ENCODE measurements at places on chromosomes 4 and X.

DNA sequence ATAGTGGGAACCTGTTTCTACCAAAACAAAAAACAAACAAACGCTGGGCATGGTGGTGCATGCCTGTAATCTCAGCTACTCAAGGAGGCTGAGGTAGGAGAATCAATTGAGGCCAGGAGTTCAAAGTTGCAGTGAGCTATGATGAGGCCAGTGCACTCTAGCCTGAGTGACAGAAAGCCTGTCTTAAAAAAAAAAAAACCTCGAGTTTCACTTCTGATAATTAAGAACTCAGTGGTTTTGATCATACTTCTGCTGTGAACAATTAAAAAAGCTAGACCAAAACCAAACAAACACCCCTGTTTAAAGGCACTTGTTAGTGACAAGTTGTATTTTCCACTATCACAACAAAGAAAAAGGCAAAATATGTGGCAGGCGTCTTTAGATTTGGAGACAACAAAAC lies 15.0 kb upstream of the UBE2D3 start:
- no peak for DNase-seq

GRCh38 chrX:14420841-14421240 lies 108.5 kb upstream of the GLRA2 start:
- DNase-seq, result peak; percentile 35

- DNase-seq, result no peak
Measured at GRCh38 chrX:15939737-15940136, 85.1 kb upstream of the AP1S2 start.

GRCh38 chrX:103806862-103807474 lies 25.1 kb downstream of the RAB9B start:
- no peak for DNase-seq

- peak; percentile 0 for DNase-seq
Measured at GRCh38 chr4:74320559-74321118, 12.4 kb downstream of the EPGN start.

GRCh38 chr4:103400405-103400804 lies 202.3 kb upstream of the CENPE start:
- no peak for DNase-seq

GRCh38 chrX:150899191-150899757 lies 806 bp upstream of the CD99L2 start:
- no peak for DNase-seq

GRCh38 chr4:171049380-171049779 lies 763.8 kb upstream of the GALNTL6 start:
- DNase-seq, result no peak

- DNase-seq, result no peak
Measured at GRCh38 chrX:71547339-71547738, 14.4 kb downstream of the OGT start.

- no peak for DNase-seq
Measured at GRCh38 chr4:168731706-168732414, 235.0 kb downstream of the PALLD start.

GRCh38 chrX:107773206-107773605 lies 2.4 kb downstream of the TSC22D3 start:
- no peak for DNase-seq

DNA sequence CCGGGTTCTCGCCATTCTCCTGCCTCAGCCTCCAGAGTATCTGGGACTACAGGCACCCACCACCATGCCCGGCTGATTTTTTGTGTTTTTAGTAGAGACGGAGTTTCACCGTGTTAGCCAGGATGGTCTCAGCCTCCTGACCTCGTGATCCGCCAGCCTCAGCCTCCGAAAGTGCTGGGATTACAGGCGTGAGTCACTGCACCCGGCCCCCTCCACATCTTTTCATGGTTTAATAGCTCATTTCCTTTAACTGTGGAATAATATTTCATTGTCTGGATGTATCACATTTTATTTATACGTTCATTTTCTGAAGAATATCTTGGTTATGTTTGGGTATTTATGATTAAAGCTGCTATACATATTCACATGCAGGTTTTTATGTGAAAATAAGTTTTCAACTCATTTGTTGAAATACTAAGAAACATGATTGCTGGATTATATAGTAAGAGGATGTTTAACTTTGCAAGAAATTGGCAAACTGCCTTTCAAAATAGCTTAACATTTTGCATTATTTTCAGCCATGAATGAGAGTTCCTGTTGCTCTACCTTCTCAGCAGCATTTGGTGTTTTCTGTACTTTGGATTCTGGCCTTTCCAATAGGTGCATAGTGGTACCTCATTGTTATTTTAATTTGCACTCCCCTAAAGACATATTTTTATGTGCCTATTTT lies 591.9 kb downstream of the TECRL start:
- no peak for DNase-seq

DNA sequence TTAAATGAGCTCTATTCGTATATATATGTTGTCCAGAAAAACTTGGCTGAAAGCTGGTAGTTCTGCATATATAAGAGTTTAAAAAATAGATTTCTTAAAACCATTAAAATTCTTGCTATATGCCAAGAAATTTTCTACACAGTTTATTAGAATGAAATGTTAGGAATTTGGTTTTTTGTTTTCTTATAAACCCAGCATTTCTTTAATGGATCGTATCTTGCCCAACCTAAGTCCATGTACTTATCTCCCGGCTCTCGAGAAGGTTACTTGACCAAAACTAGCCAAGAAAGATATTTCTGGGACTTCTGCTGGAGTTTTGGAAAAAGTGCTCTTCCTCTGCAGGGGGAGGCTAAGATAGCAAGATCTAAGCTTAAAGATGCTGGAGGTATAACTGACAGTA lies 4.7 kb upstream of the ASB5 start:
- DNase-seq, result no peak

DNA sequence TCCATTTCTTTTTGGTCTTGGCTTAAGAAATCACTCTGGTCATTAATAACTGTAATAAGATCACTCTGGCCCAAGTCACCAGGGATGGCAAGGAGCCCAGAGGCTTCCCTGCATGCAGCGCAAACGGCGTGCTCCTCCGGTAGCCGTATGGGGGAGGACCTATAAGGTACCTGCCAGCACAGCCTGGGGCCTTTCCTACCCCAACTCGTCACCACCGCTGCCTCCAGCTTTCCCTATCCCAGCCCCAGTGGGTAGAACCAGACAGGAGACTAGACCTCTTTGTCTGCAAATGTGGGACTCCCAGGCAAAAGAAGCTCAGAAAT lies 25.9 kb downstream of the HAND2 start:
- no peak for DNase-seq

GRCh38 chr4:26005764-26006163 lies 91.7 kb downstream of the SMIM20 start:
- no peak for DNase-seq

- no peak for DNase-seq
Measured at GRCh38 chr4:84862064-84862463, 104.4 kb downstream of the WDFY3 start.

GRCh38 chr4:186105647-186106321 lies 1.3 kb downstream of the FAM149A start:
- no peak for DNase-seq

GRCh38 chr4:163911891-163912290 lies 417.4 kb downstream of the TMA16 start:
- DNase-seq, result no peak

GRCh38 chrX:9703406-9703805 lies 62.2 kb downstream of the GPR143 start:
- no peak for DNase-seq

DNA sequence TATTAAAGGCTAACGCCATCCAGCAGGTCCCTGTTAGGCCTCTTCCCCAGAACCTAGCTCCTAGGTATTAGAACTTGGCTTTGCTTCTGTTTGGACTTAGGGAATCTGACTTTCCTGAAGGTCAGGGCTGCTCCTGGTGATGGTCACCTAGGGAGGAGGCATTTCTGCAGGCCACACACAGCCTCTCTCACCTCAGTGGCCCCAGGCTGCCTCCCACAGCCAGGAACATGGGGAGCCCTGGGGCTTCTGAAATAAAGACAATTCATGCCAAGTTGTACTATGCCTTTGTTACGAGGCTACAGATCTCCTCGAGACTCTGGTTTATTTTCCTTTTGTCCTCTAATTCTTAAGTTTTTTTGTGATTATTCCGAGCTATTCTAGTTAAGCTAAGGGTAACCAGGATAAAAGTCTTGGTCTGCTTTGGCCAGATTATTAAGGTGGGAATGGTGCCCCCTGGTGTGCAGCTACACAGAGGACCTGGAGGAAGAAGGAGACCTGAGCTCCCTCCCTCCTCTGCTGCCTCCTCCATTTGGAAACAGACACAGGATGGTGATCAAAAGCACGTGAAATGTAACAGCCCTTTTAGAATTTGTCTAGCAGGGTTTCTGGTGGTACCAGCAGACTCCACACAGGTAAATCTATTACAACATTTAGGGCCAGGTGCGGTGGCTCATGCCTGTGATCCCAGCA lies 131.0 kb downstream of the DCLK2 start:
- peak; percentile 5 for DNase-seq

- DNase-seq, result no peak
Measured at GRCh38 chrX:46864606-46865005, 27.8 kb downstream of the RP2 start.

DNA sequence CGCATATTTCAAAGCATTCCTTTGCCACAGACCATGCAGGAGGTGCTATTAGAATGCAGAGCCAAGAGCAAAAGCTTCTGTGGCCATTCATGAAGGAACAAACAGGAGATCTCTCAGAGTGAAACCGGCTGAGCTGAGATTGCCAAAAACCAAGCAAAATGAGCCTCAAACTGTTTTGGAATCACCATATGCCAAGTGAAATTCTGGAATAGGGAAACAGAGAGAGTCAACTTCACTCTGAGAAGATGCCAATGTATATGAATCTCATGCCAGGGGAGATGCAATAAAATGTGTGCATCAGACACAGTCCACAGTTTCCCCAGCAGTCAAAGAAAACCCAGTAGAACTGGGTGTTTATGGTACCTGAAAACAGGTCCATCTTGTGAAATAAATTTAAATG lies 42.3 kb downstream of the SRPX start:
- DNase-seq, result no peak

GRCh38 chrX:54074826-54075225 lies 30.6 kb upstream of the PHF8 start:
- DNase-seq, result no peak

- DNase-seq, result no peak
Measured at GRCh38 chrX:1394731-1395501, 3.0 kb upstream of the SLC25A6 start.

- DNase-seq, result no peak
Measured at GRCh38 chr4:10731690-10732089, 47.1 kb upstream of the CLNK start.

DNA sequence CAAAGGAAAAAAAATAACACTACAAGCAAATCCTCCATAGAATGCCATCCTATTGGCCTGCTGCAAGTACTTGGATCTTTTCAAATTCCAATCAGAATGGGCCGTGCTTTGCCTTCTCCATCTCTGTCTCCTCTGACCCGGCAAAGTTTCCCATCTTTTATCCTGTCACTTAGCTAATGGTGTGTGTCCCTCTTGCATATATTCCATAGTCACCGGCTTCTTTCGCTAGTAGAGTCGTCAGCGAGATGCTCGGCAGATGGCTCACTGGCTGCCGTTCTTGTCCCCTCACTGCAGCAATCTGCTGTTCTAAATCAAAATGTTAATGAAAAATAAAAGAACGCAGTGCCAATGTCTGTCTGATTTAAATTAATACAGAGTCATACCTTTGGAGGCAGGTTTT lies 22.1 kb downstream of the GRIA3 start:
- no peak for DNase-seq

DNA sequence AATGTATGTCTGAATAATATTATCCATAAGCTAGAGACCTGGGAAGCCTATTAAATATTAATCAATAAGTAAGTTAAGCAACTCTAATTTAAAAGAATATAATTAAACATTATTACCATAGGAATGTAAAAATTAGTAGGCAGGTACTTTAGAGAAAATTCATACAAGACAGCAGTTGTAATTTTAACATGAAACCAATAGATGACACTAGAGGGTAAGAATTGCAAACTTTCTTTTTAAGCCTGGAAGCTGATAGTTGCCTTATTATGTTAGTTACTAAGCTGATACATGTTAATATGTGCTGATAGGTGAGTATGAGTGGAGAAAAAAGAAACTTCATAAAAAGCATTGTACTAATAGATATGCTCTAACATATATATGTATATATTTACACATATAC lies 1157.4 kb downstream of the FAM133A start:
- no peak for DNase-seq

DNA sequence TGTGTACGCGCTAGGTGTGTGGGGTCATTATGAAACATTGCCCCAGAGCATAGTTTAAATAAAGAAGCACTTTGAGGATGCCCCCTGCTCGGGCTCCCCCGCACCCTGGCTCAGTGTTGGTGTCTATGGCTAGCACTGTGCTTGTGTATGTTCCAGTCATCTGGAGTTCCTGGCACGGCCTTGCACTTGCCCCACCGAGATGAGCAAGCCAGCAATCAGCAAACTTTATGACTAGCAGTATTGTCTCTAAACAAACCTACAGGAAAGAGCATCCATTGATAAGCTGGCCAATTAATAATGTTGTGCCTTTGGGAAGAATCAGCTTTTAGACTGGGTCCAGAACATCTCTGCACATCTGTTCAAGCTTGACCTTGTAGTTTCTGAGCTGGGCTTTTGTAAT lies 707 bp upstream of the SHROOM4 start:
- peak; percentile 9 for DNase-seq

DNA sequence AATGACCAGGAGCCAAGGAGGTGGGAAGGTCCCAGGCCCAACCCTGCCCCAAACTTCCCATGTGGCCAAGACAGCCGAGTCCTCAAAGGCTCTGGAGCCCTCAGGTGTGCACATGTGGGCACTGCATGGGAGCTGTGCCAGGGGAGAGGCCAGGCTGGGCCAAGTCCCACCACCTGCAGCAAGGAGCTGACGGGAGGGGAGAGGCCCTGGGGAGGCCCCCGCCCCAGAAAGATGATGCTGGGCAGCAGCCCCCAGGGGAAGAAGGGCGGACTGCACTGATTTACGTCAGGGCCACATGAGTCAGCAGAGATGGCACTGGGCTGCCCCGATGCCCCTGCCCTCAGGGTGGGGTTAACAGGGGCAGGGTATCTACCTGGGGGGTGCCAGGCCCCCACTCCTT lies 1.4 kb downstream of the L1CAM start:
- DNase-seq, result no peak

- DNase-seq, result no peak
Measured at GRCh38 chrX:35726176-35726575, 72.0 kb upstream of the MAGEB16 start.

DNA sequence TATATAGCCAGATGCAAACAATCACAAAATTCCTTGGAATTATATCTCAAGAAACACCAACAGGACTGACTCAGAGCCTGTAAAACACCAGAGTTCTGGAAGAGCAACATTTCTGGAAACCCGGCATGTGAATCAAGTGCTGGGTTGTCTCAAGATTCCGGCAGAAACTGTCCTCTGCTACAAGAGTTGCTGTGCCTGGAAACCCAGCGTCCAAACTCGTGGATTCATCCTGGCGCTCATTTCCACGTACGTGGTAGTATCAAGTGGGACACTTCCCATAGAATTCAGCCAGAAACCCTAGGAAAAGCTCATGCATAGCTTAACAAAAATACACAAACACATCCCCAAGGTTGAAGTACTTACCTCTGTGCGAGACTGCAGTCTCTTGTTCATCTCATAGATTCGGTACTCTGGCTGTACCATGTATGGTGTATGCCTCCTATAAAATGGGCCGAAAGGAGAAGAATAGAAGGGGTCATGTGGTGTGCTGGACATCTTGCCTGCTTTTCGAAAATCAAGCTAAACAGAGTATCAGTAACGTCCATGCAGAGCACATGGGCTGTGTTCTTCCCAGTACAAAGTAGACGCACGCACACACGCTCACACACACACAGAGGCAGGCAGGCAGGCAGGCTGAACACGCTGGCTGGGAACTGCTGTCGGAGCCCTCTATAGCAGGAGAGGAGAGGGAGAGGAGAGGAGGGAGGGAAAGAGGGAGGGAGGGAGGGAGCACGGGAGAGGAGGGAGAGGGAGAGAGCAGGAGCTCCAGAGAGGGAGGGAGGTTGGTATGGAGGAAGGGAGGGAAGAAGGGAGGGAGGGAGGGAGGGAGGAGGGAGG lies at the start of gene LDB2:
Gene LDB2 (minus strand): TSS at position 655 of the 837 bp plus-strand sequence.
- DNase-seq, result peak; percentile 84

All from skin of body (tissue), 3 donors.